NB4 (cell line): ENCODE measurements at places on chromosomes 11 and 22.

GRCh38 chr11:66951135-66951534, 7.0 kb downstream of the PC start:
- no peak for DNase-seq

DNA sequence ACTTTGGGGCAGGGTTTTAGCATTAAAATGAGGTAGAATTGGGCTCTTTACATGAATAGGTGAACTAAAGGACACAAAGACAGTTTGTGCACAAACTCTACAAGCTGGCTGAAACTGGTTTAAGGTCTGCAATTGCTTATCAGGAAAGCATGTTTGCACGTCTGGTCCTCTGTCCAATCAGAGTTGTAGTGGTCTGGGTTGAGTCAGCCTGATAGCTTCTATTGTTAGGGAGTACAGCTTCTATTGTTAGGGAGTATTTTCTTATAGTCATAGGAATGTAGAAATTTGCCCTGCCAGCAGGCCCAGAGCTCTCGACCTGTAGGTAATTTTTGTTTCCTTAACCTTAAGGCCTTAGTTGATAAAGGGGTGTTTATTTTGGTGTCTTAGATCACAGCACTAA, 1422.4 kb downstream of the LRRC4C start:
- DNase-seq, result no peak

DNA sequence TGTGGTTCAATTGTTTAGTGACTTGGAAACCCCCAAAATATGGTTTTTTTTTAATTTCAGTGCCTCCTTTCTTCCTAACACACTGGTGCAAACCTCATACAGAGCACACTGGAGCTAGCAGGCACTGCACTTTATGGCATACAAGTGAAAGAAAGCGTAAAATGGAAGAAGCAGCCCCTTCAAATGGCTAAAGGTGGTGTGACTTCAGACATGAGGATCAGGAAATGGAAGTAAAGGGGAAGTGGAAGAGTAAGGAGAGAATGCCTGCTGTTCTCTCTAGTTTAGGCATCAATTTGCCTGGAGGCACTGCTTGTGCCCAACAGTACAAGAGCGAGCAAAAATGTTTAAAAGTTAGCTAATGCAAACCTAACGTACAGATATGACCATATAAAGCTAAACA, 5.7 kb downstream of the RSF1 start:
- DNase-seq, result peak; percentile 20

DNA sequence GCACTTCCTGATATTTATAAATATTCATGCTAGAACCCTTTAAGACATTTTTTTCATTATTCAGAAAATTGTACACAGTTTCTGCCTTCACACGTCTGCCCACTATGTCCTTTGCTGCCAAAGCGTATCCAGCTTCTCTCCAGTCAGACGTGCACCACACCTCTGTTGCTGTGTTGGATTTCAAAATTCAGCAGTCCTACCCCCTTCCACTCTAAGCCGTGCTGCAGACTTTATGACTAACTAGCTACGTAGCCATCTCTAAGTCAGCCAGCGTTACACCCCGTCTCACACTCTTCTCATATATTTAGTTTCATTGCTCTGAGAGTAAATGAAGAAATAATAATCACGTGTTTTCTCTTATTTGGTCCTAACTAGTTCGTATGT, 28.2 kb upstream of the OPCML start:
- no peak for DNase-seq

- DNase-seq, result no peak
Measured at GRCh38 chr22:28034760-28035401, 115.8 kb upstream of the PITPNB start.

DNA sequence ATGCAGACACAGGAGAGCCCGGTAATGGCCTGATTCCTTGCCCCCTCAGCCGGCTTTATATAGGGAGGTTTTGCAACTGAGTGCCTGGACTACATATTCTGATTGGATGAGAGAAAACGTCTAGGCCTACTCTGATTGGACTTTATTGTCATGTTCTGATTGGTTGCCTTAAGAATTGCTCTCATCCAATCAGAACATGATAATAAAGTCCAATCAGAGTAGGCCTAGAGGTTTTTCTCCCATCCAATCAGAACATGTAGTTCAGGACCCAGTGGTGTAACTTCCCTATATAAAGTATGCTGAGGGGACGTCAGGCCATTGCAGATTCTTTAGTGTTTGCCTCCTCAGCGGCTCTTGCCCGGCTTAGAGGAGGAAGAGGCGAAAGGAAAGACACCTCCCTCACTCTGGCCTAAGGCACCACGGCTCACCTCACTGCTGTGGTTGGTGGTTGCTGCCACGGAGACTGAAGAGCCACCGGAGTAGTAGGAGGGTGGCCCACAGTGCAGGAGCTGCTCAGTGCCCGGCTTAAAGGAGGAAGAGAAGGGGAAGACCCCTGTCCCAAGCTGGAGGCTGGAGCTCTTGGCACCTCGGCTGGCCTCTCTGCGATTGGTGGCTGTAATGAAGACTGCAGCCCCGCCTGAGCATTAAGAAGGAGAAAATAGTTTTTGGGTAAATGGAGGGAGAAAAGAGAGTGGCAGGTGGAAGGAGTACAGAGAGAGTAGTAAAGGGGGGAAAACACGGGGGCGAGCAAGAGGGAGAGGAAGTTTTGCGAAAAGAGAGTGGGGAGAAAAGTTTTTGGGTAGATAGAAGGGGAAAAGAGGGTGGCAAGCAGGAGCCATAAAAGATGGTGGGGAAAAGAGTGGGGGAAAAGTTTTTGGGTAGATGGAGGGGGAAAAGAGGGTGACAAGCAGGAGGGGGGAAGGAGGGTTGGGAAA, 116.7 kb upstream of the SERPIND1 start:
- DNase-seq, result peak; percentile 34

- DNase-seq, result no peak
Measured at GRCh38 chr22:20868025-20868962, 9.5 kb downstream of the SNAP29 start.

DNA sequence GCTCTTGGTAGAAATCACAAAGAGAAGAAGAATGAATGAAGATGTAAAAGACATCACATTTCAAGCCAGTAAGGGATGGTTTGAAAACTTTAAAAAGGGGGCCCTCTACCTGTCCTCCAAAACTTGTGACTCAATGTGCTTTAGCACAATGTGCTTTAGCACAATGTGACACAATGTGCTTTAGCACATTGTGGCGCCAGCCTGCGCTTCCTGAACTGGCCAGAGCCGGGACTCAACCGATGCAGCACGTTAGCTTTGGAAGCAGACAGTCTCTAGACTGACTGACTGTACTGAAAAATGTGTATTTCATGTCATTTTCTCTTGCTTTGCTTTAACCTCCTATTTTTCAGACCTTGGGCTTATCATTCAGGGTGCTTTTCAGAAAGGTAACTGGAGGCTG, 63.5 kb downstream of the FAM83F start:
- no peak for DNase-seq

DNA sequence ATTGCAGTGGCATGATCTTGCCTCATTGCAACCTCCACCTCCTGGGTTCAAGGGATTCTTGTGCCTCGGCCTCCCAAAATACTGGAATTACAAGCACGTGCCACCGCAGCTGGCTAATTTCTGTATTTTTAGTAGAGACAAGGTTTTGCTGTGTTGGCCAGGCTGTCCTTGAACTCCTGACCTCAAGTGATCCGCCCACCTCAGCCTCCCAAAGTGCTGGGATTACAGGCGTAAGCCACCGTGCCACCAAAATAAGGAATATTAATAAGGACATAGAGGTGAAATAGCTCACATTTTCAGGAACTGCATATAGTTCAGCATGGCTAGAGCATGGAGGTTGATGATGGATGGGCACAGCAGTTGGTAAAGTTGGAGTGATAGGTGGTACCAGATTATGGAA, 21.4 kb downstream of the ARHGEF12 start:
- no peak for DNase-seq

- DNase-seq, result no peak
Measured at GRCh38 chr11:64786308-64786707, 8.0 kb upstream of the SF1 start.

- no peak for DNase-seq
Measured at GRCh38 chr11:116697011-116697410, 75.8 kb downstream of the BUD13 start.

GRCh38 chr11:88435415-88435814, 97.9 kb upstream of the CTSC start:
- no peak for DNase-seq

DNA sequence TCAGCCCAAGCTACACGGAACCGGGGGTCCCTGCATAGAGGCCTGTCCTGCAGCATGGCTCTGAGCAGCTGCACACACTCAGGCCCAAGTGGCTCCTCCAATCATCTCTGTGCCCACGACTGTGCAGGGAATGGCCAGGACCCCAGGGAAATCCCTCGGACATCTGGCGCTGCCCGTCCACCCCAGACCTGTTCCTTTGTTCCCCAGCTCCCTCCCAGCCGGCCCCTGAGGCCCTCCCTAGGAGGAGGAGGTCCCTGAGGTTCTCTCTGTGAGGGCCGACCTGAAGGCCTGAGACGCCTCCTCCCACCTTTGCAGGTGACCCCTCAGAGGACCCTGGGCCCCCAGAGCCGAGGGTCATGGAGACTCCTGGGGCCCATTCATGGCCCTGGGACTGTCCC, 1.1 kb downstream of the MLC1 start:
- DNase-seq, result peak; percentile 35

DNA sequence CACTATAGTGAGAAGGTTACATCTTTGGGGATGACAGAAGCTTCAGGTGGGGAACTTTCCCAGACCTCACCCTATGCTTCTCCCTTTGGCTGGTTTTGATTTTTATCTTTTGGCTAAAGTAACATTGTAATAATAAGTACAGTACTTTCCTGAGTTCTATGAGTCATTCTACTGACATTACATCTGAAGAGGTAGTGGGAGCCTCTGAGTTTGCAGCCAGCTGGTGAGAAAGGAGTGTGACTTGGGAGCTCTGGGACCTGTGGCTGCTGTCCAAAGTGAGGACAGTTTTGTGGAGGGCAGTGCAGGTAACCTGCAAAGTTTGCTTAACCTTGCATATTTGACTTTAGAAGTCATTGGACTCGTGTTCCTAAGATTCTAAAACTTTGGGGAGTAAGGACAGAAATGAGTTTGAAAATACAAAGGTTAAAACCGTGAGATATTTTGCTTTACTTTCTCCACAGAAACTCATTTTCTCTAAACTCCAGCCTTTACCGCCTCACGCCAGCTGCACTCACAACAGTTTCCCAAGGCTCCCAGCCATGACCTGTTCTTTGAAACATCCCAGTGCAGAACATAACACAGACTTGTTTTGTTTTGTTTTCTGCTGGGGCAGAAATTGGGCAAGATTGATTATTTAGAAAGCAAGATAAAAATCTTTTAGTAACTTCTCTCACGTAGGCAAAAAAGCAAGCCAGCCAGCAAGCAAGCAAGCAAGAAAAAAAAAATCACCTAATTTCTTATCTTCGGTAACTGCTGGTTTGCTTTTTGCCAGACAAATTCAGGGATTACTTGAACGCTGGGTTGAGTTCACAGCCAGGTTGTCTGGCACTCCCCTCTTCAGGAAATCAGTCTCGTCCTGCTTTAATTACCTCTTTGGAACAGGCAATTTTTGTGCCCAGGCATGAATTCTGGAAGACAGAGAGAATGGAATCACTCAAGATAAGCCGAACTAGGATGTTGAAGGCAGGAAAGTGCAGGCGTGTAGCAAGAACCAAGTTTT, 478.3 kb upstream of the ISX start:
- no peak for DNase-seq

DNA sequence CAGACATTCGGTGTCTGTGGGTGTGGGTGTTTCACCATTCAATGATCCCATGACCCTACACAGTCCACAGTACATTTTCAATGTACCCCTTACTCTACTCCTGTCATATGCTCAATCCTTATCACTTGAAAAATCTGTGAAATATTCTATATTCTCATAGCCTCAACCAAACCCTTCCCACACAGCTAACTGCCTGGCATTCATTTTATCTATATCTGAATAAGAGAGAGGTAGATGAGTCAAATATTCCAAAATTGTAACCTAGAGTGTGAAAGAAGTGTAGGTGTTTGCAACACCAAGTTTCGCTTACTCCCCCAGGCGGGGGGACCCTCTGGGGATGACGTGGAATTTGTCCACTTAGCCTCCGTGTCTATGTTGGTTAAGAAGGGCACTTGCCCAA, 354.8 kb downstream of the ETS1 start:
- no peak for DNase-seq

DNA sequence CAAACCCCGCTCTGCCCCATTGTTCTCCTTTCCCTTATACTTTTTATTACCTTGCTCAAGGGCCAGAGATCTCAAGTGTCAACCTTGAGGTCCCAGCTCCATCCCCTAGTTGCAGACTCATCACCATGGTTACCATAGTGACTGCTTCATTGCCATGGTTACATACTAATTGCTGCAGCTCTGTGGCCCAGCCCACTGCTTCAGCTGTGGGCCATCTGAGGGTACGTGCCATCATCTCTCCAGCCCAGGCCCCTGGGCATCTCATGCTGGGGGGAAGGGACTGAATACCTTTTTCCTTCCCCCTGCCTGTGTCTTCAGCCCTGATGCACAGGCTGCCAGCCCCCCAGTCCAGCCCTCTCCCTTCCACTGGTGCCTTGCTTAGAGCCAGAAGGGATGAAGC, 22.2 kb downstream of the TREH start:
- peak; percentile 16 for DNase-seq

- no peak for DNase-seq
Measured at GRCh38 chr11:81072273-81072672, 1631.4 kb upstream of the TENM4 start.

DNA sequence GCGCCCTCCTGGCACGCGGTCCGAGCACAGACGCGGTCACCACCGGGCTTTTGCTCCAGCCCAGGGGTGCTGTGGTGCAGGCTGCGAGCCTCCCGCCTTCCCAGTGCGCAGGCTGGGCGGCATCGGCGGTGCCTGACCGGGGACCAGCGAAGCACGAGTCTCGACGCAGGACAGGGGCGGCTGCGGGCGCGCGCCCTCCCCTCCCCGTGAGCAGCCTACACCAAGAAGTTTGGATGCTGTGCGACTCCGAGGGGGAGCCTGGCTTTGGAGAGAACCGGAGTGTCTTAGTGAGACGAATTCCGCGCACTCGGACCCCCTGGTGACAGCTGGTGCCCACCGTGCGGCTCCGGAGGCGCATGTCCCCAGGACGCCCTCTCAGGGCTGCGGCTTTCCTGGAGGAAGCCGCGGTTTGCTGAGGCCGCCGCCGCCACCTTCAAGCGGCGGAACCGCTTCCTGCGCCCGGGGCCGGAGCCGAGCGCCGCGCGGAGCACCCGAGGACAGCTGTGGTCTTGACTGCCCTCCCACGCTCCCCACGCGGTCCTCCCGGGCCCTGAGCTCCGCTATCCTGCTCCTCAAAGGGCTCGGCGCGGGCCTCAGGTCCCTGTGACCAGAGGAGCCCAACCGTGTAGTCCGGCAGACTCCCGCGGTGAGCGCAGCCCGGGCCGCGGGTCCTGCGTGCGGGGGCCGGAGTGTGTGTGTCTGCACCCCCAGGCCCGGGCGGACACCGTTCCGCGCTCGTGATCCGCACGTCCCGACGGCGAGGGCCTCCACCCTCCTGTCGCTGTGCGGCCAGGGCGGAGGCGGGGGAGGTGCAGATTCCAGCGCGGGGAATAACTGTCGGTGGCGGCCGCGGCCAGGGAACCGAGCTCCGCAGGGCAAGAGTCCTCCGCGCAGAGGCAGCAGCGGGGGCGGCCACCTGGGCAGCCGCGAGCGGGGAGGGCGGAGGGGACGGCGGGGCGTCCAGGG, 1.7 kb downstream of the FGF3 start:
- DNase-seq, result peak; percentile 67

- DNase-seq, result peak; percentile 49
Measured at GRCh38 chr11:76672431-76673175, 2.1 kb upstream of the LRRC32 start.

- DNase-seq, result no peak
Measured at GRCh38 chr11:79600711-79601110, 159.9 kb upstream of the TENM4 start.
